ENCODE measurements at places on chromosomes 6 and 20.
A peak's percentile ranks its signal among the peaks of the same experiment; 100 is the strongest.

- DNase-seq = no peak
Measured at GRCh38 chr6:161658211-161658610, 384.4 kb upstream of the AGPAT4 start.

GRCh38 chr20:51404297-51405060 is 138.0 kb downstream of the NFATC2 start:
- DNase-seq = no peak

- no peak for DNase-seq
Measured at GRCh38 chr6:111958534-111958933, 85.3 kb upstream of the FYN start.

GRCh38 chr6:150730801-150731457 is 131.2 kb downstream of the PLEKHG1 start:
- DNase-seq = no peak

- DNase-seq = peak; percentile 72
Measured at GRCh38 chr6:44593539-44593944, 206.0 kb downstream of the CDC5L start.

GRCh38 chr6:41356825-41357224 is 21.4 kb downstream of the NCR2 start:
- DNase-seq = peak; percentile 4

- no peak for DNase-seq
Measured at GRCh38 chr6:37679539-37680476, 17.9 kb downstream of the MDGA1 start.

GRCh38 chr6:166006900-166007301 is 160.8 kb downstream of the TBXT start:
- DNase-seq = no peak

- no peak for DNase-seq
Measured at GRCh38 chr20:5211803-5212714, 85.3 kb downstream of the CDS2 start.

GRCh38 chr6:52063584-52064344 is 23.6 kb downstream of the PKHD1 start:
- DNase-seq = no peak

GRCh38 chr6:21026576-21027273 is 492.5 kb downstream of the CDKAL1 start:
- no peak for DNase-seq

DNA sequence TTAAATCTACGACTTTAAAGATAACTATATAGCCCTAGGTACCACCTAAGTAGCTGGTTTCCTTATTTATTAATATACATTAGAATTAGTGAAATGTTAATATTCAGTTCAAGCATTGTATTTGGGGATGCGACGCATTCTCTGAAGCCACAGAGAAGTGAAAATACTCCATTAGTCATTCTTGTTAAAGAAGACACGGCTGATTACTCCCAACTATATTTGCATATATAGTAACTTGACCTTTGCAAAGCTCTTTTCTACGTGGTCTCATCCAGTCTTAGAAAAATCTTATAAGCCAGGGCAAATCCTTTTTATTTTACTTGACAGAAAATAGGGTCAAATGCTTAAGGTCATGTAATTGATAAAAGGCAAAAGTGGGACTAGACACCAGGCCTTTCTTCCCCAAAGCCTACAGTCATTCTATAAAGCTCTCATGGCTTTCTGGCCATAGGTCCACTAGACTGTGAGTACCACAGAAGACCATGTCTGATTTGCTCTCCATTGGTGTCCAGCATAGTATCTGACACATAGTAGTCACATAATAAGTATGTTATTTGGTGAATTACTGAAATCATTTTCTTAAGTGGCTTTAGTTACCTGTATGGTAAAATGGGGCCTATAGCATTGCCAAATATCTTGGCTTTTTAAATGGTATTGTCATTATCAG is 11.3 kb downstream of the ZHX3 start:
- no peak for DNase-seq

- no peak for DNase-seq
Measured at GRCh38 chr6:21947731-21948386, 349.0 kb downstream of the PRL start.

DNA sequence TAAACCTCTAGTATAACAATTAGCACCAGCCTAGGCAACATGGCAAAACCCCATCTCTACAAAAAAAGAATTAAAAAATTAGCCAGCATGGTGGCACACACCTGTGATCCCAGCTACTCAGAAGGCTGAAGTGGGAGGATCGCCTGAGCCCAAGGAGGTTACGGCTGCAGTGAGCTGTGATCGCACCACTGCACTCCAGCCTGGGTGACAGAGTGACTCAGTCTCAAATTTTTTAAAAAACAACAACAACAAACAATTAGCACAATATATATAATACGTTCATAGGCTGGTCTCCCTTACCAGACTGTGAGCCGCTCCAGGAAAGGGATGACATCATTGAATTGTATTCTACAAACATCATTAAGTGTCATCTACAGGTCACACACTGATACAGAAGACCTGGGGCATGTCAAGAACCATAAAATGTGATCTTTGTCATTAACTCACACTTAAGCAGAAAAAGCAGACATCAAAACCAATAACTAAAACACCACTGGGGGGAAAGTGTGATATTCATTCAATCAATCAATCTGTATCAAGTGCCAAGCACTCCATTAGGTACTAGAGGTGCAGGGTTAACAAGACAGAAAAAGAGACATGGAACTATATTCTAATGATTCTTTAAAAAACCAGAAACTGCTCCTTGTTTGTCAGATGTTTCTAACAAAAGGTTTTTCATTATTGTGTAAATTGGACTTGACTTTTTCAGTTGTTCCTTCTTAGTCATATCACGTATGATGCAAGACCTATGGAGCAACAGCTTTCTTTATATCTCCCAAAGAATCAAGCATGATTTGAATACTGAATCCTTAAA is 17.8 kb downstream of the MAP3K5 start:
- no peak for DNase-seq

GRCh38 chr20:4835244-4836177 is 113.8 kb downstream of the PRND start:
- no peak for DNase-seq

GRCh38 chr6:90186637-90187371 is 109.8 kb downstream of the BACH2 start:
- peak; percentile 13 for DNase-seq

GRCh38 chr6:163335671-163336545 is 78.6 kb upstream of the QKI start:
- no peak for DNase-seq

DNA sequence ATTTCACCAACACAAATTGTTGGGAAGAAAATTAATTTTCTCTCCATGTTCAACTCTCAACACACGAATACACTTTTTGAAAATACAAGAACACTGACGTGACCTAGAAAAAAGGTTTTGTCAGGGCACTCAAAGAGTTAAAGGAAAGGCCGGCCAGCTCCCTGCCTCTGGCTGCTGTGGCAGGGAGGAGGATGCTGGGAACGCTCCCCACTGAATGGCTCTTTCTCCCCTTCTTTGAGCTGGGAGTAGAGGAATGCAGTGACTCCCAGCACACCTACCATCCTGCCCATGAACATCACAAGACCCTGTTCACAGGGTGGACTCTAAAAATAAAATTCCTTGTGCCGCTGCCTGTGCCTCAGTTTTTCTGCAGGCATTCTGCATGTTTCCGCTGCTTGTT is 47.0 kb downstream of the MAP3K5 start:
- no peak for DNase-seq

DNA sequence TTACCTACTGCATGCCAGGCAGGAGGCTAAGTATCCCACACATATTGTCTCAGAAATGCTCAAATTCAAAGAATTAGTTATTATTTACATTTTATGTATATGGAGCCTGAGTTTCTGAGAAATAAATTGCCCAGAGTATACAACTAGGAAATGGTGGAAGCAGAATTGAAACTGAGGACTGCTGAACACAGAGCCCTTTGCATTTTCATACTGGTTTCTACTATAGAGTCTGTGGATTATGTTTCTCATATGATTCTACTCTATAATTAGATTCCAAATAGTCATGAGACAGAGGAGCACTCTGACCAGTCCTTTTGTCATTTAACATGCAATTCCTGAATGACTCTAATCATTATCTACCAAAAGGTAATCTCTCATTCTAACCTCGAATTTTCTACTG is 254.3 kb downstream of the LMBRD1 start:
- DNase-seq = no peak

DNA sequence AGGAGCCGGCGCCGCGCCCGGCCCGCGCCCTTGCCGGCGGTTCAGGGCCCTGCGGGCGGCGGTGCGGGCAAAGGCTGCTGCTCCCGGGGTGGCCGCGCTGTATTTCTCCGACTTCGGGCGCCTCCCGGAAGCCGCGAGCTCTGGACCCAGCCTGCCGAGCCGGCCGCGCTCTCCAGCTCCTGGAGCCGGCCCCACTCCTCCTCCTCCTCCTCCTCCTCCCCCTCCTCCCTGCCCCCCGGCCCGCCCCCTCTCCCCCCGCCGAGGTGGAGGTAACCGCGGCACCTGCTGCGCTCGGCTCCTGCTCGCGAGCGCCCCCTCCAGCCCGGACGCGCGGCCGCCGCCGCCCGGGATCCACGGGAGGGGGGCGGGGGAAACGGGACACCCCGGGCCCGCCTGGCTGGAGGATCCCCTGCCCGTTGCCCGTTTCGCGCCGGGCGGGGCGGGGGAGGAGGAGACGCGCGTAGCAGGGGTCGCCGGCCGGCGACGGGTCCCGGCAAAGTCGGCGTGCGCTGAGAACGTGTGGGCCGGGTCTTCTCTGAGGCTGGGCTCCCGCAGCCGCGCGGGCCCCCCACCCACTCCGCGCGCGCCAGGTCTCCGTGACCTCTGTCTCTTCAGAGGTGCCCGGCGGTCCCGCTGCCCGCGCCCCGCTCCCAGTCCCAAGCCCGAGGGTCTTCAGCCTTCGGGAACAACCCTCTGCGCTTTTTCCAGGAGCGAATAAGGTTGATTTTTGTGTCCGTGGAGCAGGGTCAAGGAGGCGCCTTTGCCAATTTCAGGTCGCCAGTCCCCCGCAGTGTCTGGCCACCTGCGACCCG is at the start of gene SLC22A23:
Gene SLC22A23 (minus strand): TSS at position 153 of the 812 bp plus-strand sequence. CDS start 491 bp downstream, outside the sequence.
- DNase-seq = peak; percentile 24

DNA sequence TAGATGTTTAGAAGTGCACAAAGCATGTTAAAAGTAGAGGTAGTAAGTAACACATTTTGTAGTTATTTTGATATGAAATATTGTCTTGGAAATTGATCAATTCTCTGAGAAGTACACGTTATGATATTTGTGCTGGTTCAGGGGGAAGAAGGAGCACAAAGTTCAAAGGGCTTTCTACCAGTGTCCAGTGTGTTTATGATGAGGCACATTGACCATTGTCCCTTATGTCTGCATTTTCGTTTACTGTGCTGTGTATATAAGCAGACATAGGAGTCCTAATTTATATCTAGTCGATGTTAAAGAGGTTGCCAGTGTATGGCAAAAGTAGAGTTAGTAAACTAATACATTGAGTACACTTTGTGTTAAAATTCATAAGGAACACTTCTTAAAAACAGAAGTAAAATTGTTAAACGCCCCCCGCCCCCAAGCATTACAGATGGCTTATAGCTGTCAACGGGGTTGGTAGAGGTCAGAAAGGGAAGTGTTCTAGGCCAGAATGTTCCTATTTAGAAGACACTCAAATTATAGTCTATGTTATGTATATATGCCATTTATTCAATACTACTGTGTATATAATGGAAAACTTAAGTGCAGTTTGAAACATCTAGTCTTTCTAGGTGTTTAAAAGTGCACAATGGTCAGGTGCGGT is 13.3 kb upstream of the HMGN4 start:
- DNase-seq = no peak

DNA sequence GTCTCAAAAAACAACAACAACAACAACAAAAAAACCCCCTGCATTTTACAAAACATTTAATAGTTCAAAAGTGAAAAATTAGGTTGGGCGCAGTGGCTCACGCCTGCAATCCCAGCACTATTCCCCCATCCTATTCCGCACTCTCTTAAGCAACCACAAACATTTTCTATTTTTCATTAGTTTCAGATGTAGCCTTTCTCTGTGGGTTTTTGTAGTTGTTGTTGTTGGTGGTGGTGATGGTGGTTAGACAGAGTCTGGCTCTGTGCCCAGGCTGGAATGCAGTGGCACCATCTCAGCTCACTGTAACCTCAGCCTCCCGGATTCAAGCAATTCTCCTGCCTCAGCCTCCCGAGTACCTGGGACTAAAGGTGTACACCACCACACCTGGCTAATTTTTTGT is 6.4 kb upstream of the GMNN start:
- DNase-seq = no peak

GRCh38 chr6:46353528-46353927 is 137.7 kb downstream of the RCAN2 start:
- no peak for DNase-seq

DNA sequence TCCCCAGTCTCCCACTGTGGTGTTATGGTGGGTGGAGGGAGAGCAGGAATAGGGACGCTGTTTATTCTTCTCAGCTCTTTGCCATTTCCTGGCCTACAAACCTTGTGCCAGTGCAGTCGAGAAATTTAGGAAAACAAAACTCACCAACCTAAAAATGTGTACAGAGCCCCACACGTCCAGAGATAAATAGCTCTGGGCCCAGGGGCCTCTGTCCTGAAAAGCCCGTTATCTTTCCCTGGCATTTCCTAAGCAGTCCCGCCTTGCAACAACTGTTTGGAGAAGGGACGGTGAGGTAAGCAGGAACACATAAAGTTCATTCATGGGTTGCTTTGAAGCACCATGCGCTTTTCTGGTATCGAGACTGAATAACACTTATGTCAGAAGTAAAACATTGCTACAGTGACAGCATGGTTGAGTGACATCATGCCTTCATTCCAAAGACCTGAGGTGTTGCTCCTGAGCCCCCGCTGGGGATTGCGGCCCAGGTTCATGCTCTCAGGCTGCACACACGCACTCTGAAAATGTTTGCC is 80.1 kb upstream of the NXT1 start:
- no peak for DNase-seq

- DNase-seq = no peak
Measured at GRCh38 chr6:134288538-134289203, 29.2 kb downstream of the SGK1 start.

DNA sequence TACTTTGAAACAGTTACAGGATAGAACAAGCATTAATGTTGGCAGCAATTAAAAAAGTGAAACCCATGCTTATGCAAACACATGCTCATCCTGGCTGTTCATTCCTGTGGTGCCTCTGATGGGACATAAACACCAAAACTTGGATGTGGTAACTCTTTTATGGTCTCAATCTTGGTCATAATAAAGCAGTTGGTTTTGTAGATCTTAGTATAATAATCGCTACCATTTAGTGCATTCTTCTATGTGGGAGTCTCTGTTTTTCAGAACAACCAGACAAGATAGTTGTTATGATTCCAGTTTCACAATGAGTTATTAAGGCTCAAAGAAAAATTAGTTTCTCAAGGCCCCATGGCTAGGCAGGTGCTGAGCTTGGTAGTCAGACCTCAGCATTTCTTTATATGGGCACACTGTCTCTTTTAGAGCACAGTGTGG is 184.0 kb downstream of the UTRN start:
- DNase-seq = no peak

All from NCI-H524 (cell line).